ENCODE measurements at places on chromosomes 2 and 18.

DNA sequence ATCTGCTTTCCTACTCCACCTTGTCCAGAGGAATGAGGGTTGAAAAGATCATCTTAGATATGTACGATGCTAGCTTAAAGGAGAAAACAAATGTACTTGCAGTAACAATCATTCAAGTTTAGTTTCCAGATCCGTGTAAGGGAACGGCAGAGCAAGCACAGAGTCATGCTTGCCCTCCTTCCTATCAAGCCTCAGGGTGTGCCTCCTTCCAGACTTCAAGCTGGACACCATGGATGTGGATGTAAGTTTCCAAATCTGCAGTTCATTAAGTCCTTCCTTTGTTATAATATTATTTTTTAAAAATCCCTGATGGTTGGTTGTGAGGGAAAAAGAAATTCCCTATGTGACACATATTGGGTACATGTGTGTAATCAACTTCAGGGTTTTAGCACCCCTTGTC is 238.9 kb upstream of the NT5C1B start:
- no peak for DNase-seq

DNA sequence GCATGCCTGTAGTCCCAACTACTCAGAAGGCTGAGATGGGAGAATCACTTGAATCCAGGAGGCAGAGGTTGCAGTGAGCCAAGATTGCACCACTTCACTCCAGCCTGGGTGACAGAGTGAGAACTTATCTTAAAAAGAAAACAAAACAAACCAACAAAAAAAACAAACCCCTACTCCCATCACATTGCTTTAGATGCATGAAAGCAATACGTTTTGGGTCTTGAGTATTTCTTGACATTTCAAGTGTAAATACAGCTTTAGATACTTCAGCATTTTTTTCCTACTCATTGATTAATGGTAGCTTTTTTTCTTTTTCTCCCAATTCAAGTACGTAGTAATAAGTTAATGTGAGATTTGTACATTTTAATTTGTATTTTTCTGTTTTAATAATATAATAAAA is 20.3 kb downstream of the RASGRP3 start:
- DNase-seq = no peak

DNA sequence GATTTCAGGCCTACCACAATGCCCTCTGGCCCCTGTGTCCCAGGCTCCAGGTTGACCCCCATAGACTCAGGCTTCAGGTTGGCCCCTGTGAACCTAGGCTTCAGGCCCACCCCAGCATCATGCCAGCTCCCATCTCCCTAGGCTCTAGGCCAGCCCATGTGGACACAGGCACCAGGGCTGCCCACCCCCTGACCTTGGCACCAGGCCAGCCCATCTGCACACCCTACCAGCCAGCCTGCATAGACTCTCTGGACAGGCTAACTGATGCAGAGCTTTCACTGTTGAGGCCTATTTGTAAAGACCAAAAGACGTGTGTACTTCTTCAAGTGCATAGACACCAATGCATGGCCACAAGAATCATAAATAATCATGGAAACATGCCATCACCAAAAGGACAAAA is 83.9 kb downstream of the VAPA start:
- no peak for DNase-seq

GRCh38 chr2:61179701-61180639 is 18.0 kb downstream of the C2orf74 start:
- DNase-seq = no peak

DNA sequence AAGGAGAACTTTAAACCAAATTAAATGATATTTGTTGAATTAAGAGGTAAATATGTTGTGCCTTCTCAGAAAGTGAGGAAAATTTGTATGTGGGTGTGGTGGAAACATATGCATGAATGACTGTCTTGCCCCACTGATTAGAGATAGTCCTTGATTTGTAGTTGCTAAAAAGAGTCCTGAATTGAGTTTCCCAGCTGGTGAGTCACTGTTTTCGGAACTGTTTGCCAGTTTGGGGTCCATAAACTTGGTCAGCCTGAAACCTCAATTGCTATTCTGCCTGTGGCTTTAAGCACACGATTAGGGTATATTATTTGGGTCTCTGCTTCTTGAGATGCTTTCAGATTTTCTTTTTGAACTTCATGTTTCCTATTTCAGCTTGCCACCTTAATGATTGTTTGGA is 53.3 kb downstream of the PIKFYVE start:
- DNase-seq = no peak

DNA sequence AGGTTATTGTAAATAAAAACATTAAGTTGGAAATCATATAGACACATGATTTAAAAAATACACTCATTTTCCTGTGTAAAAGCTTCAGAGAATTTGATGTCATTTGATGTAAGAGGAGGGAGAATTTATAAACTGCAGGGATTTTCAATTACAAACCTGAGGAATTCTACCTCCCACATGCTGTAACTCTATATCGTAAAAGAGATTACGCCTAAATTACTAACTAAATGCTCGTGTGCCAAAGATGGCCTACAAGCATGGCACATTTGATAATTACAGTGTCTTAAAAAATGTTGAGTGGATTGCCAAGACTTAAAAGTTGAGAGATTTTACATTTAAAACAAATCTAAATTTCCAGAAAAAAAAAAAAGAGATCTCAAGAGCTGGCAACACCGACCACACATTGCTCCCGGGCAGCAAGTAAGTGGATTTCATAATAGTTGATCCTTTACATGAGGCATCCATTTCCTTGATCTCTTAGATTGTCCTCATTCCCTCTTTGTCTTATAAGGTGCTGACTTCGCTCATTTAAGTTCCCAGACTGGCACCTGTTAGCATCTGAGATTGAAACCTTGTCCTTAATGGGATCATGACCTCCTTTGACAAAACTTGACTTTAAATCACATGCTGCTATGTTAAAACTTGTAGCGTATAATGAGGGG is 840.3 kb upstream of the ZEB2 start:
- DNase-seq = no peak
